ENCODE measurements at places on chromosomes 3 and 15.

DNA sequence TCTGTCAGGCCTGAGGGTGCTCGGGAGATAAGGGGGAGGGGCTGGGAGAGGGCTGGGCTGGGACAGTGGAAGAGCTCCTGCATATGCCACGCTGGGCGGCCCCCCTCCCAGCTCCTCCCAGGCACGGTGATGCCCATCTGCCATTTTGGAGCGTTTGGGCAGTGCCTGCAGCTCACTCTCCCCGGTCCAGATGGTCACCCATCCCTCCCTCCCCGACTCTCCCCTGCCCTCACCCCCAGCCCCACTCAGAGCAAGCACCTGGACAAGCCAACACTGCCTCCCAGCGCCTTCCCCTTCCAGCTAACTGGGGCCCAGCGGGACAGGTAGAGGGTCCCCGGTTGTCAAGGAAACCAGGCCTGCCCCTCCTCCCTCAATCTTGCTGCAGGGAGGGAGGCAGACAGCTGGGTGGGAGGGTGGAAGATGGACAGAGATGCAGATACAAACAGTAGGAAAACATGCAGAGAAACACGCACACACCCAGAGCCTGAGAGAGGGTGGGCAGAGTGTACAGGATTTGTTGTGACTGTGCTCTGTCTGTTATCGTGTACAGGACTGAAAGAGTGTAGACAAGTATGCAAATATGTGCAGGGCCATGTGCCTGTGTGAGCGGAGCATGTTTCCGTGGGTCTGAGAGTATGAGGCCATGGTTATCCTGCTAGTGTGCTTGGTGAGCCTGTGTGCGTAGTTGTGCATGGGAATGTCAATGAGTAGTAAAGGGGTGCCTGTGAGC, 17.5 kb upstream of the CORO2B start:
- DNase-seq, result peak; percentile 49

GRCh38 chr15:73328981-73329380, 39.8 kb downstream of the HCN4 start:
- peak; percentile 60 for DNase-seq

GRCh38 chr15:33621141-33621540, 310.4 kb downstream of the RYR3 start:
- no peak for DNase-seq

GRCh38 chr3:177364236-177364635, 167.0 kb upstream of the TBL1XR1 start:
- no peak for DNase-seq

DNA sequence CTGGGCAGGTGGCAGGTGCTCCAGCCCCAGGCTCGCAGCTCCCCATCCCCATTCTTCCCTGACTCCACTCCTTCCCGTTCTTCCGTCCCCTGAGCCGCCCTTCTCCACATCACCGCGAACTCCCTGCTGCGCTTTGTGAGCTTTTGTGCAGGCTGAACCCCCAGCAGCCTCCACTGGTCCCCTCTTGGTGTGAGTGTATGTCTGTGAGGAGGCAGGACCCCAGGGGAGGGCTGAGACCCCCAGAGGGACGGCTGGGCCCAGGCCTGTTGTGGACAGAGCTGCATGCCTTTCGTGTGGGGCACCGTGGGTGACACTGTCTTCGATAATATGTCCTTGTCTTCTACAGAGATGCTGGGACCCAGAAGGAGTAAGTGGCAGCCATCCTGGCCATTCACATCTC, 7.3 kb upstream of the ITIH3 start:
- DNase-seq, result peak; percentile 68

DNA sequence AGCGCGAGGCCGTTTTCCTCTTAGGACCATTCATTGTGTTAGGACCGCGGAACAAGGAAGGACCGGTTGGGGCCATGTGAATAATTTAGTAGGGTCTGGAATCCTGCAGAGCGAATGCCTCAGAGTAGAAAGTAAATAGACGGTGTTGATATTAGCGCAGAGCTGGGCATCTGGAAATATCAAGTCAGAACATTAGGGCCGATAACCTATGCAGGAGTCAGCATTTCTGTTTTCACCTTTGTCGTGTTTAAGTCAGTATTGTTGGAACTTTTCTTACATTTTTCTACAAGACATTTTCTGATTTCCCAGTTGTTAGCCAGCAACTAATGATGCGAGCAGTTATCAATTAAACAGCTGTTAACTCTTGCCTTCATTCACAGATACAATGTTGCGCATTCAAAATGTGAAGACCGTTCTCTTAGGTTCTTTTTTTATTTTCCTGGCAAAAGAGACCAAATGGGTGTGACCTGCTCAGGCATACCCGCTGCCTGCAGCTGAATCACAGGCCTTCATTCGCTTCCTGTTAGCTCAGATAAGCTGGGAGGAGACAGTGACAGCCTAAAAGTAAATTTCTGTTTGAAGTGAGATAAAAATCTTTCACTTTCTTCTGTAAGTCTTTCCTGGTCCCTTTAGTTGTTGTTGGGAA, 966 bp upstream of the PKM start:
- peak; percentile 82 for DNase-seq

DNA sequence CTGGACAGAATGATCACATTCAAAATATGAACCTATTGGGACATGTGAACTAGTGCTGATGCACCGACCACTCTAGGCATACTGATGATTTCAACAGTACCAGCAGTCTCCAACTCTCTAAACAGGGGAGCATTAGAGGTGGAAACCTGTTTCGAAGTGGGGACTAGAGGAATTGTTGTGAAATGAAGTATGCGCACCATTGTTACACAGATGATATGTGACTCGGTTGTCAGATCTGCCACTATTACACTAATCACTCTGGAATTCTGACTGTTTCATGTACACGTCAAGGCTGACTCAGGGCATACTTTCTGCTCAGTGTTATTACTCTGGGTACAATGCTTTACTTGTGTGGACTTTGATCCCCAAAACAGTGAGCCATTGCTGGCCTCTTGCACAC, 198.2 kb upstream of the UBE2E2 start:
- DNase-seq, result no peak

DNA sequence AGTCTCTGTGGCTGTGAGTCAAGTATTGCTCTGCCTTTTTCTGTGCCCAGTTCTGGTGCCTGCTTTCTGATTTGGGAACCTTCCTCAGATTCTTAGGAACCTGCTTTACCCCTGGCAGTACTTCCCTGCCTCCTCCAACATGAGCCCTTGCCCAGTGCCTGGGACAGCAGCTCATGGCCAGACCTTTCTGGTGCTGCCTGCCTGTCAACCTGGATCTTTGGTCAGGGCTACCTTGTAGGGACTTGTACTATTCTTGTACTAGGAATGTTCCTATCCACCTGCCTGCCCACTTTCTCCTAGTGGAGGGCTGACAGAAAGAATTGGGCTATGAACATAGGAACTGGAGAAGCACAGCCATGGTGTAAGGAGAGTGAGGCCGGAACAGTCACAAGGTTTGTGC, 28.8 kb upstream of the EPHB1 start:
- DNase-seq, result no peak

DNA sequence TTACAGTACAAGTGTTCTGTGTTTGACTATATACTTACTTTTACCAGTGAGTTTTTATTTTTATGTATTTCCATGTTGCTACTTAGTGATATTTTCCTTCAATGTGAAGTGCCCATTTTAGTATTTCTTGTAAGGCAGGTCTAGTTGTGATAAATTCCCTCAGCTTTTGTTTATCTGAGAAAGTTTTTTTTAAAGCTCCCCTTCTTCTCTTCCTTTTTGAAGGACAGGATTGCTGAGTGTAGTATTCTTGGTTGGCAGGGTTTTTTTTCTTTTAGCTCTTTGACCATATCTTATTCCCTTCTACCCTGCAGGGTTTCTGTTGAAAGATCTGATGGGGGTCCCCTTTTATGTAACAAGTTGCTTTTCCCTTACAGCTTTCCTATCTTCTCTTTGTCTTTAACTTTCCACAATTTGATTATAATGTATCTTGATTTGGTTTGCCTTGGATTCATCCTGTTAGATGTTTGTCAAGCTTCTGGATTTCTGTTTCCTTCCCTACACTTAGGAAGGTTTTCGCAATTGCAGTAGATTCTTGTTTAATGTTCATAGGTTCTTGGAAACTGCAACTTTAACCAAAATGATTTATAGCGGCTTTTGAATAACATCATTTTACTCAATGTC, 7.9 kb downstream of the PLAAT1 start:
- no peak for DNase-seq

GRCh38 chr15:54354341-54354740, 376.1 kb downstream of the UNC13C start:
- DNase-seq, result no peak

DNA sequence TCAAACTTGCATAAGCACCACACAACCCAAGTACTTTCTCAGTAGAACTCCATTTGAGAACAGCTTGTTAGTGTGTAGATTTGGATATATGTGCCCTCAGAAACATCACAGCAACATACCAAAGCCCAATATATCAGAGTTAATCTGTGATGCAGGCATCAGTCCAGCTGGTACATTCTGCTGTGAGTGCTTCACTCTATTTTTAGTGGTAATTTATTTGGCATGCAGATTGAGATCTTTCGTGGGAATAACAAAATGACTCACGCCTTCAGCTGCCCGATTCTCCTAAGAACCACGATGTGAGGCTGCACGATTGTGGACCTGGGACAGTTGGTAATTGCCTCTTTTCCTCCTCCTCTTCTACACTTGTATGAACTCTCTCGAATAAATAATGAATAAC, 730.7 kb downstream of the SQOR start:
- DNase-seq, result peak; percentile 75

GRCh38 chr3:141405025-141405424, 36.7 kb downstream of the ZBTB38 start:
- no peak for DNase-seq

DNA sequence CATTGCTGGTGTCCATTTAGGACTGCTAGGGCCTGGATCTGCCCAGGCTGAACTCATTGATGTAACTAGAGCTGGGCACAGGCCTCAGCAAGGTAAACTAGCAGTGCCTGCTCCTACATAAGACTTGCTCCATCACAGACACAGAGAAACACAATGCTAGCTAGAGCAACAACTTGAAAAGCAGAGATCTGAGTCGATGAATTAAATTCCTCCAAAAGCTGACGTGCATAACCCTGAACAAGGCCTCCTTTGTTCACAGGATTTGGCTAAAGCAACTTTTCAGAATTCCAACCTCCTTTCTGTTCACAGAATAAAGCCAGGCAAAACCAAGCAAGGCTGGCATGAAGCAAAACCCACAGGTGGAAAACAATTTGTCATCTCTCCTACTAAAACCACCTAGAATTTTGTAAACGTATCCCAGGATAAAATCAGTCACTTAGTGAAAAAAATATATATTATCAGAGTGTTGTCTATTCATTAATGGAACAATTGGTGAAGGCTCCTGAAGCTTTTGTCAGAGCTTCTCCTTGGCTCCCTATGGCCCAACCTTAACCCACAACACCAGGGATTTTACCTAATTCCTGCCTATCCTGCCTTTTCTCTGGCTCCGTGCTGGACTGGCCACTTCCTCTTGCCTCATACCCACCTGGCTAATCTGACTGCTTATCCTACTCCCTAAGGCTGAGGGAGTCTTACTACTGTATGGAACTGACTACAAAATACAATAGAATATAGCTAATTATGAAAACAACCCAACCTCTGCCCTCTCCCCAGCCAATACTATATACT, 39.9 kb downstream of the PLCH1 start:
- DNase-seq, result no peak

All from posterior vena cava (tissue), 2 donors.